ENCODE measurements at places on chromosomes 2 and 18.

- no peak for DNase-seq
Observed at GRCh38 chr2:179344280-179344964, 79.8 kb upstream of the SESTD1 start.

DNA sequence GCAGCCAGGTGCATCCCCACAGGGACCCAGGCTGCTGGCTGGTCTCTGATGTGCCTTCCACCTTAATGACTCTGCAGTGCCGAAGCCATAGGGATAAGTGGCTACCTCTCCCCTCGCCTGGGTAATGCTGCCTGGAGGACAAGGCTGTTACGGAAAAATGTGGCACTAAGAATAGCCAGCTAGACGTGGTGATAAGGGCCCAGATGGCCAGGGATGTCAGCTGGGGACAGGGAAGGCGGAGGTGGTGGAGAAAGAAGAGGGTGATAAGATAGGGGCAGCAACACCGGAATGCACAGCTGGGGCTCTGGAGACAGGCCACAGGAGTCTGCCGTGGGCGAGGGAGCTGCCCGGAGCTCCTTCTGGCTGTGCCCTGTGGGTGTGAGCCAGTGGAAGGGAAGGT lies 170.6 kb downstream of the FHOD3 start:
- DNase-seq = no peak

- no peak for DNase-seq
Observed at GRCh38 chr2:54042897-54043620, 72.3 kb upstream of the PSME4 start.

GRCh38 chr2:164943289-164943688 lies 12.0 kb downstream of the SLC38A11 start:
- no peak for DNase-seq

DNA sequence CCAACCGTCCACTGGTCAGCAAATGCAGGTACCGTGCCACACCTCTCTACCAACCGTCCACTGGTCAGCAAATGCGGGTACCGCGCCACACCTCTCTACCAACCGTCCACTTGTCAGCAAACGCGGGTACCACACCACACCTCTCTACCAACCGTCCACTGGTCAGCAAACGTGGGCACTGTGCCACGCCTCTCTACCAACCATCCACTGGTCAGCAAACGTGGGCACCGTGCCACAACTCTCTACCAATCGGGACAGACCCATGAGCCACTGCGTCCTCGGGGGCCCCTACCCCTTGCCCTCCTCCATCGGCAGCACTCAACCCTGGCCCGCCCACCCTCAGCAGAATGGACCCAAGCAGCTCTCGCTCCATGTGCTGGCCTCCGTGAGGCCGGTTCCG lies 226.4 kb upstream of the SALL3 start:
- DNase-seq = no peak

DNA sequence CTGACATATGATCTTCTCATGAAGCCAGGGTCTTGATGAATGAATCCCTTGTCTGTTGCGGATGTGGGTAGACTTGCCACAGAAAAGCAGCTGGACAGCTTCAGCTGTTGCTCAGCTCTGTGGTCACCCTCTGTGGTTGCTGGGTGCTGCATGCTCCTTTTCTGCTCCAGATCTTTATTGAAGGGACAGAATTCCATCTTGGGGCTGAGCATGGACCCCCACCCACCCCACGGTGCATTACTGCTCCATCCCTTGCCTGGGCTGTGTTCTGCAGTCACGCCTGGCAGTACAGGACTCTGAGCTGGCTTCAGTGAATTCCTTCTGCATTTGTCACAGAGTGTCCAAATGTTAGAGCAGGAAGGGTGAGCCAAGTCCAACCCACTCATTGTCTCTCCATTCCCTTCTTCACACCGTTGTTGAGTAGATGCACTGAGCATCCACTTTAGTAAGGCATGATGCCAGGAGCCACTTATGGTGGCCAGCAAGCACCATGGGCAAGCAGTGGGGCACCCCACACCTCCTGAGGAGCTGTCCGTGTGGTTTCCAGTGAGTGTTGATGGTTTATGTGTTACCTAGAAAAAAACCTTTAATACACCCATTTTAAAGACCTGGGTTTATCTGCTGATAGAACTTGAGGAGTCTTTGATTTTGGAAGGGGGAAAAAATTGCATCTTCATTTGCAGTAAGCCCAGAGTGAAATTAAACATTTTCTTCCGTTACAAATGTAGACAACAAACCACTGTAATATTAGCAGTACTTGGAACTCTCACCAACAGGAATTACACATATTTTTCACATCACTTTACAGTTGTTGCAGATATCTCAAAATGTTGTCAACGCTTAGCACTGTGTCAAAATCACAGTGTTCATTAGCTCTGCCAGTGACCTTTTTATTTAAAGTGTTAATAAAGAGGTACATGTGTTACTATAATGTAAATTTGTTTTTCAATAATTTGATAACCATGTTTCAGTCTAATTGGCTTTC lies 14.7 kb upstream of the ITGB6 start:
- DNase-seq = no peak

- DNase-seq = no peak
Observed at GRCh38 chr2:43021791-43022509, 204.5 kb downstream of the ZFP36L2 start.

DNA sequence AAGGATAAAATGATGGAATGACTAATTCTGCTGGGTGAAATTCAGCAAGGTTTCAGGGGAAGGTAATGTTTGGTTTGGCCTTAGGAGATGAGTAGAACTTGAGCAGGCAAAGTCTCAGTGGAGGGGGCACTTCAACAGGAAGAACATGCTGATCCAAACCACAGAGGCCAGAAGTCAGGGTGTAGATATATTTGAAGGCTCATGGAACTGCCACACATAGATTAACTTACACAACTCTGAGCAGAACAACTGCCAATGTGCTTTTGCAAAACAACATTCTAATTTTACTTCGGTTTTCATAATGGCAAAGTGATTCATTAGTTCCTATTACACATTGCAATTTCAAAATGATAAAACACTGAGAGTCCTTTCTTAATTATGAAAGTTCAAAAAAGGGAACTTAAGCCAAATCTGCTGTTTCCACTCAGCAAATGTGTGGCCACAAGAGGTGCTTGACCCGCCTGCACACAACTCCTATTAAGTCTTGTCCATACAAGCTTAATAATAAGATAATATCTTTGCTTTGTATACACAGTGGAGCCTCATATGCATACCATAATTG lies 284.8 kb downstream of the MREG start:
- DNase-seq = no peak

- no peak for DNase-seq
Observed at GRCh38 chr18:65907281-65907680, 156.5 kb downstream of the CDH7 start.

DNA sequence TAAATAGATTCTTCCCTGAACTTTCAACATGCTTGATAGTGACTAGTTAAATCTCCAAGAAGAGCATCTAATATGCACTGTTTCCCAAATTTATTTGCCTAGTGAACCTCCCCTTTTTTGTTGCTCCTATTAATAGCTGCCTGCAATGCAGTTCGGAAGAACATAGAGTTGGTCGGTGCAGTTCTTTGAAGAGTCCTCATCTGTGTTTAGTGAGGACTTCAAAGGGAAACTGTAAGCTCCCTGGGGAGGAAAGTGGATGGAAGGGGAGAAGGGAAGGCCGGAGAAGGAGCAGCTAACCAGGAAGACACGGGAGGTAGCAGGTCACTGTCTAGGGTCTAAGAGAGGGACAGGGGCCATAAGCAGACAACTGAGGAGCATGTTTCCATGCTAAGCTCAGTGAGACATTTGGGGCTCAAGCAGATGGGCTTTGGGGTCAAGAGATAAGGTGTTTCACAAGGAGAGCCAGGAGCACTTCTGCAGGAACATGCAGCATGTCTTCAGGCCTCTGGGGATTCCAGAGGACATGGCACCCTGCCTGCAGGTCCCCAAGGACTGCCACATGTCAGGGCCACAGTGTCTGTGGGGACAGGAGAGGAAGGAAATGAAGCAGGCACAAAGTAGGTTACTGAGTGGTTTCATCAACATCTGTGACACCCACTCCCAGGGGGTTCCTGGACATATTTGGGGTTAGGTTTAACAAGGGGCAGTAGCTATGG lies 48.7 kb upstream of the ANXA4 start:
- DNase-seq = no peak

GRCh38 chr18:8994603-8995002 lies 107.9 kb upstream of the NDUFV2 start:
- no peak for DNase-seq

- DNase-seq = no peak
Observed at GRCh38 chr2:229835596-229836283, 86.1 kb downstream of the TRIP12 start.

DNA sequence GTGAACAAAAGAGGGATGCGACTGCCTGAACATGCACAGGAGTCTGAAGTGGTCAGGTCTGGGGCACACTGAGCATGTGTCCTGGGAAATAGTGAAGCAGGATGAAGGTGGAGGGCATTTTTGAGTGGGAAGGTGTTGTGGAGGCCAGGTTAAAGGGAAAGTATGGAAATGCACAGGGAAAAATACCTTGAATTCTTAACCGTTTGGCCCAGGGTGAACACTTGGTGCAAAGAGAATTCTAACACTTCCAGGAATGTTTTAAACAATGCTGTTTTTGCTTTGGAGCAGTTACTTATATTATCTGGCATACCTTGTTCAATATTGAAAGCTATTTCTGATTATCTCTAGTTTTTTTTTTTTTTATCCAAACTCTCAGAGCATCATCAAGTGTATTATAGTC lies 623.5 kb downstream of the DCC start:
- DNase-seq = no peak

- no peak for DNase-seq
Observed at GRCh38 chr2:11344956-11345677, 681 bp upstream of the ROCK2 start.

- DNase-seq = no peak
Observed at GRCh38 chr2:156332284-156332533, 312 bp downstream of the NR4A2 start.

DNA sequence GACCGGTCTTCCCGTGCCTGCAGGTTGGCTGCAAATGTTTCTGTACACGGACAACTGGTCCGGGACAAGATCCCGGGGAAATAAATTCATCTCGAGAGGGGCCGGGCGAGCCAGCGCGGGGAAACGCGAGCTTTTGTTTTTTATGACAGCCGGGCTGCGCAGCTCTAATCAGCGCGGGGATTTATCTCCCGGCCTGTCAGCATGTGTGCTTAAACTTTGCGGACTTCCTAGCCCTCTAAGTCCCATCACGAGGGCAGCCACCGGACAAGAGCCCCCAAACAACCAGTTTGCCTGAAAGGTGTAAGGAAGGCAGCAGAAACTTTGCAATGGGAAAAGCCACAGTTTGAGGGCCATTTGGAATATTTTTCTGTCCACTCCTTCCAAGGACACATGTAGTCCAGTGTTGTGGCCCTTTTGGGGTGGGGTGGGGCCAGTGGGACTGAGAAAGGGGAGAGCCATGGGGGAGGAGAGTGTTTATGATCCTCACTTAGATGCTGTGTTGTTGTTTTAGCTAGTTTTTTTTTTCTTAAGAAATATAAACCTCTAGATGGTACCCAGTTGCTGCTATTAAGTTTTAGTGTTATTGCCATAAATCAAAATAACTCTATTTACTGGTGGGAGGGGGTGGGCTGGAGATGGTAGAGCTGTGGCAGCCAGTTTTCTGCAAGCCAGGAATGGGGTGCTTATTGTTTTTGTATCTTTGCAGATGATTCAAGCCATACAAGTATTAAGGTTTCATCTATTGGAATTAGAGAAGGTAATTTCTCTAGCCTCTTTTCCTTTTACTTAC lies 6.0 kb downstream of the MEIS1 start:
- no peak for DNase-seq

DNA sequence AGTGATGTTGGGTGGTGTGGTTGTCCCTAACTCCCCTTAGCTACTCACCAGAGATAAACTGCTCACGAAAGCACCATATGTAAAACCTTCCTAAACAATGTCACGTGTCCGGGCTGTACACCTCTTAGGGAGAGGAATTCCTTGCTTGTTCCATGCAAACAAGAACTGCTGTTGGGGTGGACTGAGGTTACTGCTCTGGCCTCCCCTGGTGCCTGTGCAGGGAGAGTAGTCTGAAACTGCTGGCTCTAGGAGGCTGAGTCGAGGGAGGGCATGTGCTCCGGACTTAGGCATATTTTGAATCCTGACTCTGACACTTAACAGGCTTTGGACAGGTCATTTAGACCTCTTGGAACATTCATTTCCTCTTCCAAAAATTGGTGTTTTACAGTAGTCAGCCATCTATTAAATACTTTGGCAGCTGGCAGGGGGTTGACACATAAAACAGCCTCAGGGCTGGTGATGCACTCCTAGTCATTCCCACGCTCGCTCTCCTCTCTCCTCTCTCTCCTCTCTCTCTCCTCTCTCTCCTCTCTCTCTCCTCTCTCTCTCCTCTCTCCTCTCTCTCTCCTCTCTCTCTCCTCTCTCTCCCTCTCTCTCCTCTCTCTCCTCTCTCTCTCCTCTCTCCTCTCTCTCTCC lies 10.6 kb downstream of the THNSL2 start:
- DNase-seq = no peak

DNA sequence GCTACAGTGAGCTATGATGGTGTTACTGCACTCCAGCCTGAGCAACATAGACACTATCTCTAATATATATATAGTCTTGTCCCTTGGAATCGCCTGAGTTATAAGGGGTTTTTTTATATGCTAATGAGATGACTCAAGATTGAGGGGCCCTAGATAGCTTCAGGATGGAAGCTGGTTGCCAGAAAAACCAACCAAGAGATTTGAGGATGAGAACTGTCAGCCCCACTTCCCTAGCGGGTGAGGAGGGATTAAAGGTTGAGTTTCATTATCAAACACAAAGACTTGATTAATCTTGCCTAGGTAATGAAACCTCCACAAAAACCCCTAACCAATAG lies 12.6 kb upstream of the GALM start:
- DNase-seq = no peak

- no peak for DNase-seq
Observed at GRCh38 chr18:9982711-9983110, 68.9 kb downstream of the VAPA start.

DNA sequence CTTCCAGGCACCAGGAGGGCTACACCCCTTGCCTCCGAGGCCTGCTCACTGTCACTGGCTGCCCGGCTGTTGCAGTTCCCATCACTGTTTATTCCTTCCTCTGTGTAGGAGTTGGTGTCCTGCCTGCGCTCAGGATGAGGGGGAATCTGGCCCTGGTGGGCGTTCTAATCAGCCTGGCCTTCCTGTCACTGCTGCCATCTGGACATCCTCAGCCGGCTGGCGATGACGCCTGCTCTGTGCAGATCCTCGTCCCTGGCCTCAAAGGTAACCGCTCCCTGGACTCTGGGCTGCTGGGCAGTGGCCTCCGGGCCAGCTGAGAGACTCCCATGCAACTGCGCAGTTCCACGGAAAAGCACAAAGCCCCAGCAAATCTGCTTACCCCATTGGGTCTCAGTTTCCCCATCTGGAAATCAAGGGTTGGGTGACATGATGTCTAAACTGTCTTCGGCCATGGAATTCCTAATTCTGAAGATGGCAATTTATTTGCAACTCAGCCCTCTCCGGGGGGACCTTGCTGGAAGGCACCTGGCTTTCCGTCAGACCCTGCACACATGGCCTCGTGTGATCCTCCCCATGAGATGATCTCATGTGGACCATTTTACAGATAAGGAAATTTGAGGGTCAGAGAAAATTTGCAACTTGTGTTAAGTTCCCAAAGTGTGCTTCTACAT lies 9.4 kb downstream of the COLEC11 start:
- no peak for DNase-seq

Measured in hypothalamus (tissue), 51 donors.